ENCODE measurements at places on chromosomes 2 and 18.
A peak's percentile ranks its signal among the peaks of the same experiment; 100 is the strongest.

DNA sequence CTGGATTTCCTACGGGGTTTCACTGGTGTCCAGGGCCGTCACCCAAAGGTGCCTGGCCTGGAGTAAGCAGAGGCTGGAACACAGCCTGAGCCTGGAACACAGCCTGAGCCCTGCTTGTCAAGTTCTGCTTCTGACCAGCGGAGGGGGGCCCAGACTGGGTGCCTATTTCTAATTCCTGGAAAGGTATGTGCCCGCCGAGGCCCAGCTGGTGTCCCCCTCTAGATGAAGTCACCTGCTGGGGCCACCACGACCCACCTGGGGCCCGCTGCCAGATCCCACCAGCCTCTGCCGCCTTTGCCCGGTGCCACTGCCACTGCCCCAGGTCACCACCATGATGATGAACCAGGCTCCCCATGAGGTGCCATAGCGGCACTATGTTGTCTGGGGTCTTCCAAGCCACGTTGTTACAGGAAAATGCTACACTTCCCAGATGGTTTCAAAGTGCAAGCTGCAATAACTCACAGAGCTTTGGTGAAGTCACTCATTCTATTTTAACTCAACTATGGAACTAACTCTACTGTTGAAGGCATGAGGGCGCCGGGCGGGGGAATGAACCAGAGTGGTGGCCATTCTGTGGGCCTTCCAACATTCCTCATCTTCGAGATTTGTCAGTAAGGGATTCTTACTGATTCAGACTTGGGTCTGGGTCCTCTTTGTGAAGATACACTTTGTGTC lies 40.9 kb upstream of the LAPTM4A start:
- no peak for DNase-seq

- no peak for DNase-seq
These were observed 750.2 kb downstream of the SLC4A3 start for GRCh38 chr2:220377482-220378155.

GRCh38 chr2:79827881-79828280 lies 315.0 kb downstream of the CTNNA2 start:
- DNase-seq: no peak

GRCh38 chr2:193348055-193348454 lies 1153.3 kb upstream of the TMEFF2 start:
- DNase-seq: no peak

DNA sequence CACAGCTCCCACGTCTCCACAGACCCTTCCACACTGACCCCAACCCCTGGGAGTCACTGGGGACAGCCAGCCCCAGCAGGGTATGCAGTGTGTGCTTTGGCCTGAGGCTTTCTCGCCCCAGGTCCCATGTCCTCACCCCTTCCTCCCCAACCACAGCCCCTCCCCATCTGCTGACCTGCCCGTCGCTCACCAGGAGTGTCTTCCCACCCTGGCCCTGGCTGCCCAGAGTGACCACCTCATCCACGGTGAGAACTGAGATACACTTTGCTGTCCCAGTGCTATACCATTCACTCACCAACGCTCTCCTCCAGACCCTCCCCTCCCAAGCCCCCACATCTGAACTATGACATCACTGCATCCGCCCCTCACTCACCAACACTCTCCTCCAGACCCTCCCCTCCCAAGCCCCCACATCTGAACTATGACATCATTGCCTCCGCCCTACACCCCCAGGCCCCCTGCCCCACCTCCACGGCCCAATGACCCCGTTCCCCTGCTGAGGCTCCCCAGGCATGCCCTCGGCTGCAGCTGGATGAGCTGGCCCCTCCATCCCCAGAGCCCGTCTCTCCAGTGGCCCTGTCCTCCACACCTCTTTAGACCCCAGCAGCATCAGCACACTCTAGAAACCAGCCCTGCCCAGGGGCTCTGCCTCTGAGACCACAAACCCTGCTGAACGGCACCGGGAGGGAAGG lies 55.2 kb downstream of the ANKMY1 start:
- no peak for DNase-seq

- DNase-seq: no peak
These were observed 158.7 kb downstream of the MGAT5 start for GRCh38 chr2:134412639-134412999.

DNA sequence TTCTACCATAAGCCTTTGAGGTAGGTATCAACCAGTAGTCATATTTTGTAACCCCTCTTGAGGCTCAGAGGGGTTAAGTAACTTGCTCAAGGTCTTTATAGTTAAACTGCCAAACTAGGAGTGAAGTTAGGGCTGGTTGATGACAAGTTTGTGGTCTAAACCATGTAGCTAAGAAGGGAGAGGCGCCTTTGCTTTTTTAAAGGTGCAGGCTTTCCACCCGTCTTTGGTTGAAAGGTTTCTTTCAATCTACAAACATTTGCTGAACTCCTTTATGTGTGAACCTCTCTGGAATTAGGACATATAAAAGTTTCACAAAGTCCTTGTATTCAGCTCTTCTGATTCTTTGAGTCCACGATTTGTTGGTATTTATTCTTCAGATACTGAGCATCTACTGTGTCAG lies 2.4 kb upstream of the MTA3 start:
- DNase-seq: no peak

DNA sequence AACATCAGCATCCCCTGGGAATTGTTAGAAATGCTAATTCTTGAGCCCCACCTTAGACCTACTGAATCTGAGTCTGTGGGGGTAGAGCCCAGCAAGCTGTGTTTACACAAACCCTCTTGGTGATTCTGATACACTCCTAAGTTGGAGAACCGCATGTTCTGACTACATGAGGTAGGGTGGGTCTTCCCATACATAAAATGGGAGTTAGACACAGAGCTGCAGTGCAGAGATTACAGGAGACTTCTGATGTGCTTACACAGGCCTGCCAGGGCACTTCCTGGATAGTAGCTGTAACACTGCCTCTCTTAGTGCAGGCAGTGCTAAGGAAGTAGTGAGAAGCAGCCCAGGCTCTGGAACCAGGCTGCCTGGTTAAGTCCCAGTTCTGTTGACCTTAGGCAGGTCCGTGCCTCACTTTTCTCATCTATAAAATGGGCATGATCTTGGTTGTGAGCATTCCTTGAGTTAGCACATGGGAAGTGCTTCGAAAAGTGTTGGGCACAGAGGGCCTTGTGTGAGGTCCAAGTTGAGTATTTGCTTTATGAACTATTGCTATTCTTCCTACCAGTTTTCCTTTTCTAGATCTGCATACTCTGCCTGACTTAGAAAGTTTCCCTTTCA lies 67.3 kb downstream of the GLI2 start:
- DNase-seq: no peak

DNA sequence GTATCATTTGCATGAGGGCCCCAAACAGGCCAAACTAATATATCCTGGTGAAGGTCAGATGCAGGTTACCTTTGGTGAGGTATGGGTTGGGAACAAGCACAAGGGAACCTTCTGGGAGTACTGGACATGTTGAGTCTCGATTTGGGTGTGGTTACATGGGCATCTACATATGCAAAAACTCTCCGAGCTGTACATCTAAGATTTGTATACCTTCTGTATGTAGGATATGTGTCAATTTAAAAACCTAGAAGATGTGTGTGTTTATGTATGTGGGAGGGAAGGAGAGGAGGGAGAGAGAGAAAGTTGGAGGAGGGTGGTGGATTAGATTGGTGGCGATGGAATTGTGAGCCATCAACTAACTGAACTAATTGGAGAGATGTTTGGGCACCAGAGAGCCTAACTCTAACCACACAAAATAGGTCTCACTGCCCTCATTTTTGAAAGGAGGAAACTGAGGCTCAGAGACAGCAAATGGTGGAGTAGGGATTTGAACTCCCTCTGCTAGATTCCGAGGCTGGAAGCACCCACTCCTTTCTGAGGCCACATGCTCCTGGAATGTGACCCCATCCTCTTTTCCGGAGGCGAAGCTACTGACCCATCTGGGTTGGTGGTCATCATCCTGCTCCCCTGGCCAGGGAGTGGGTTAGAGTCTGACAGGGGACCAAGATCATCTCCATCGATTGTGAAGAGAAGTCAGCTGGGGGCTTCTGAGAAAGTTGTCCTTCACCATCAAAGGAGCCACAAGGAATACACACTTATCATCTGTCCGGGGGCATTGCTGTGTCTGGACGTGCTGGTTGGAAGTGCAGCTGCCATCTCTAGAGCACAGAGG lies 107.3 kb upstream of the MYCN start:
- DNase-seq: no peak

DNA sequence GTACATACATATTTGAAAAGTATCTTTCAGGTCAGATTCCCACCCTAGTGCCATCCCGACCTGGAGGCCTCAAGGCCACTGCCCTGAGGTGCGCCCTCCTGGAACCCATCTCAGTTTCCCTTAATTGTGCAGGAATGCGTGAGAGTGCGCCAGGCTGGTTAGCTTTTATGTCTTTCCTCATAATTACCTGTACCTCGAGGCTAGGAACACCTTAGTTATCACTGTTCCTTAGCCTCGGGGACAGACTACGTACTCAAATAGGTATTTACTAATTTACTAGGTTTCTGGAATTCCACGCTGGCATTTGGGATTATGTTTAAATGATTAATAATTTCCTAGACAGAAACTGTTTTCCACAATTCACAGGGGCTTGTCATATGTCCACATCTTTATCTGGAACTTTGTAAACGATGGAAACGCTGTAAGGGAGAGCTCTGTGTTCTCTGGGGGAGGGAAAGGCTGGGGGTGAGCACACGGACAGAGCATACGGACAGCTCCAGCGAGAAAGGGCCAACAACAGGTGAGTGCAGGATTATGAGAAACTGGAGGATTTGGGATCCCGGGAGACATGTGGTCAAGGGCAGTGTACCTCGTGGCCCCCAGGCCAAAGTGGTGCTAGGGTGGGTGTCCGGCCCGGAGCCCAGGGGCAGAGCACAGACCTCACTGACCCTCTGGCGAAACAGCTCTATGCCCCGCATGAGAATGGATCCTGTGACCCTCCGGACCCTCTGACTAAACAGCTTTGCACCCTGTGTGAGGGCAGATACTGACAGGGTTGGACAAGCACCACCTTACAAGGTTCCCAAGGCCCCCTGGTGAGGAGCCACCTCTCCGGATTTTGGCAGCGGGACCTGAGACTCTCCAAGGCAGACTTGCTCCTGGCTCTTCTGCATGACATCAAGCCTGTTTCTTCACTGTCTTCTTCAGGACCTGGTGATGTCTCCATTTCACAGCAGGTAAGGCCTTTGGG lies 102.0 kb upstream of the PXDN start:
- DNase-seq: no peak

DNA sequence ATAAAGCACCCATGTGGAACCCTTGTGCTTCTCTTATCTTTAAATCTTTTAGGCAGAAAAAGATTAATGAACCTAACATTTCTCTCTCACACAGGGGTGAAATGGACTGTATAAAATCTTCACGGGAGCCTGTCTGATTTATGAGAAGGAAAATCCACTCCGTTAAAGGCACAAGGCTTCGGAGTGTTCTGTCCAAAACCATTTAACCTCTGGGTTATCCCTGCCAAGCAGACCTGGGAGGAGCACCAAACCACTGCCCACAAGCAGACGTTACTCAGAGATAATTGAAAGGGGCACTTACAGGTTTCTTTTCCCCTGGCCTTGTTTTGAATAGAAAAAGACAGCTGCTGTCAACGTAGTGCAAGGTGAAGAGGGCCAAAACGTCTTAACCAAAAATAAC lies 184.4 kb upstream of the DOK6 start:
- no peak for DNase-seq

DNA sequence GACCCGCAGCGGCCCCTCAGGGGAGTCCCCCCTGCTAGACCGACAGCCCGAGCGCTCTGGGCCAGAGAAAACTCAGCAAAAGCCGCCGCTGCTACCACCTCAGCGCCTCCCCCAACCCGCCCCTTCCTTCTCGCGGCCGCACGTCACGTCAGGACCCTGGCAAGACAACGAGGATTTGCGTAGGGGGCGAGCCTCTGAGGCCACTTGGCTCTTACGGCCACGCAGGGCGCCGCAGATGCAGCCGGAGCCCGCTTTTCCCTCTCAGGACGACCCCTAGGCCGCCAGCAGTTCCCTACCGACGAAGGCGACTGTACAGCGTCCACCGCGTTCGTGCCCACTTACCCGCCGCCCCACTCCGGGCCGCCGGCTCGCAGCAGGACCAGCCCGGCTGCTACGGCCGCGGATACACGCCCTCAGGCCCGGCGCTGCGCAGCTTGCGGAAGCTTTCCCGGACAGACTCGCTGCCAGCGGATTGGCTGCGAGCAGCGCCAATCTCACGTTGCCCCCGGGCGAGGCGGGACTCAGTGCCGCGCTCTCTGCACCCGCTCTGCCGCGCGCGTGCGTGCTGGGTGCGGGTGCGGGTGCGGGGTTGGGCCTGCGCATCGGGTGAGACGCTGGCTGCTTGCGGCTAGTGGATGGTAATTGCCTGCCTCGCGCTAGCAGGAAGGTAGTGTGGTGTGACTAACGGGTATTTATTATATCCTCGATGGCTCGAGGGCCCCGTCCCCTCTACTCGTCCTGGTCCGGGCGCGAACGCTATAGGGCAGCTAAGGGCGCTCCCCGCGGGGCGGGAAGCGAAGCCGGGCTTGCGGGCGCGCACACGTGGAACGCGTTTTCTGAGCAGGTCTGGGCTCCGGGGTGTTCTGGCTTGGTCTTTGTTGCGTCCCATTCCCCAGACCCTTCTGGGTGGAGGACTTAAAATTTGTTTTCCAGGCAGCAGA lies at the start of the genes ORMDL1 and PMS1:
Gene ORMDL1, minus strand, starts transcription at position 413 of the 941 bp plus-strand sequence. CDS start 1,744 bp downstream, outside the sequence.
Gene PMS1, plus strand, starts transcription at position 524 of the 941 bp plus-strand sequence. CDS start 7,360 bp downstream, outside the sequence.
- DNase-seq: peak; percentile 92

- no peak for DNase-seq
These were observed 724 bp downstream of the FTCDNL1 start for GRCh38 chr2:199850218-199850717.

GRCh38 chr18:58953627-58954026 lies 89.0 kb downstream of the ZNF532 start:
- no peak for DNase-seq

GRCh38 chr18:59873641-59874040 lies 26.2 kb upstream of the PMAIP1 start:
- no peak for DNase-seq

DNA sequence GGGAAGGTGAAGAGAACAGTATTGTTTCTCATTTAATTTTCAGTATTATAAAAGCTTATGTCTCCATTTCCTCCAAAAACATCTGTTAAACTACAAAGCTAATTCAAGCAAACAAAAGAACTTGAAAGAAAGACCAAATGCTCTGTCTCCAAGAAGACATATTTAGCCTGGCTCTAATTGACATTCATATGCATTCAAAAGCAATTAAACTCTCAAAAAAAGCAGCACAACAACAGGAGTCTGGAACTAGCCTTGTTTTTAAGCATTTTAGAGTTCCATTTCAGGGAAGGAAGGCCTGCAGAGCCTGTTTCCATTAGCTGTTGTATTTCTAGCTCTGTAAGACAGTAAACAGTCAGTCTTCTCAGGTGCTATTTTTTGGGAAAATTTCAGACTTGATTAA lies 447.9 kb downstream of the TDRD15 start:
- DNase-seq: no peak

DNA sequence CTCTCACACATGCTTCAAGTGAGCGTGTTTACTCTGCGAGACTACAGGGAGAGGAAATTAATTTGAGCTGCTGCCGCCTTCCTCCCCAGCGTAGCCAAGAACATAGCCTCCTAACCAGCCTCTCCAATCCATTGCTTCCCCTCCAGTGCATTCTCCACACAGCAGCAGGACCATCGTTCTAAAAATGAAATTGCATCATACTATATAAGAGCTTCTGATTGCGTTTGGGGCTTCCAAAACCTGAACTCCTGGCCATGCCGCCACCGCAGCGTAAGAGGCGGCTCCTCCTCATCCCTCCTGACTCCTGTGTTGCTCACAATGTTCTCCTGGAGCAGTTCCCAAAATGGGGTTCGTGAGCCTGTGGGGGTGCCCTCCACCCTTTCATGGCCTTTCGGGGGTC lies 142.1 kb downstream of the MYT1L start:
- no peak for DNase-seq

- no peak for DNase-seq
These were observed 16.8 kb upstream of the ALLC start for GRCh38 chr2:3641181-3641580.

Data from activated T-helper 1 cell treated with Interleukin-2 at 50 U/mL for 16 hours (primary cell).